ENCODE measurements at places on chromosomes 7 and 10.

GRCh38 chr7:151851782-151852181 is 25.1 kb downstream of the PRKAG2 start:
- peak; percentile 76 for DNase-seq

GRCh38 chr7:41738806-41739205 is 35.9 kb upstream of the INHBA start:
- no peak for DNase-seq

DNA sequence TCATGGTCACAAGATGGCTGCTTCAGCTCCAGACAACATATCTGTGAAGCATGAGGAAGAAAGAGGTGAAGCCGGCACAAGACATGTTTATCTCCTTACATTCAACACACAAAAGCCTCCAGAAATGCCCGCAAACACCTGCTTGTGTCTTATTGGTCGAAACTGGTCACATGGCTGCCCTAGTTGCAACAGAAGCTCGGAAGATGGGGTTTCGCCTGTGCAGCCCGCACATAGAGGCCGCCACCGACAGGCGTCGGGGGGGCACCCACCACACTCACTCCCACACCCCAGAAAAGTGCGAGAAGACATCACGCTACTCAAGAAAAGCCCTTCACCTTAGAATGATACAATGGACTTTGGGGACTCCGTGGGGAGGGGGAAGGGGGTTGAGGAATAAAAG is 63.0 kb upstream of the MGMT start:
- no peak for DNase-seq

GRCh38 chr10:51266496-51266895 is 192.2 kb downstream of the PRKG1 start:
- no peak for DNase-seq

- DNase-seq = no peak
These were observed 5.3 kb upstream of the REPIN1 start for GRCh38 chr7:150363370-150363769.

DNA sequence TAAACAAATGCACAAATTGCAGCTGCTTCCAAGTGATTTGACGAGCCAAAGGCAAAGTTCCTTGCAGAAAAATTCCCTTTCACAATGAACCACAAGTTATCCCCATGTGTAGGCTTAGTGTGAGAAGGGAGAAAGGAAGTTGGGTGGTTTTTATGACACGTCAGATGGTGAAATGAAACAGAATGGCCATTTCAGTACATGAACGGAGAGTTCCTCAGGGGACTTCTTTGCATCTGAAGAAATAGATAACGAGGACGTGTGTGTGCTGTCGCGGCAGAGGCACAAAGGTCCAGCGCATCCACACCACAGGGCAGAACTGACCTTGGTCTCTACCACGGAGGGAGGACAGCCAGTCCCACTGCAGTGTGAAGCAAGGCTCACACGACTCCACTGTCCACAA is 135.9 kb downstream of the PAXIP1 start:
- DNase-seq = no peak

DNA sequence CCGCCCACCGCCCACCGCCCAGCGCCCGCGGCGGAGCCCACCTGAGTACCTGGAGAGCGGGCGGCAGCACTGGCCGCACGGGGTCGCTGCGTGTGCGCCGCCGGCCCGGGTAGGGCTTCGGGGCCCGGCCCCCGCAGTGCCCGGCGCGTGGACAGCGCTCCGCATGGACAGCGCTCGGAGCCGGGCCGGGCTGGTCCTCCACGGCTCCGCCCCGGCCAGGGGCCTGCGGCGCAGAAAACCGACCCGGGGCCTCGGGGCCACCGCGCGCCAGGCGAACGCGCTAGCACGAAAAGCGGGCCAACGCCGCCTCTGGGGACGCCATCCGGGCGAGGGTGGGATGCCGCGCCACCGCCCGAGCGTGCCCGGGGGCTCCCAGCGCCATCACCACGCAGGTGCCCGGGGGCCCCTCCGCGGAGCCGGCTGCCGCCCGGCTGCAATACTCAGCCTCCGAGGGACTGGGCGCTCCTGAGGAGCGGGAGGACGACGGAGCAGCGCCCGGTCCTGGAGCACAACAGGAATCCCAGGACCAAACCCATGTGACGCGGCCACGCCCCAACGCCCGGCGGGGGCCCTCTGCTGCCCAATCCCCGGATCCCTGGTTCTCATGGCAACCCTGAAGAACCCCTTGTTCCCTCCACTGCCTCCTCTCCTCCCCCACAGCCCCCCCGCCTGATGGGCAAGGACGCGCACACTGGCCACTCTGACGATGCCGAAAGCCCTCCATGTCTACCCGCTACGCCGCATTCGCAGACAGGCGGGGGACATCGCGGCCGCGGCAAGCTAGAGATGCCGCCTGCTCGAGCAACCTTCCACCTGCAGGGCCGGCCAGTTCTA is at the start of gene GRB10:
GRB10 (minus strand) TSS at position 522 of the 834 bp plus-strand sequence. CDS start 50,574 bp downstream, outside the sequence.
- no peak for DNase-seq

- DNase-seq = no peak
These were observed 296.3 kb upstream of the ZMIZ1 start for GRCh38 chr10:78772486-78772885.

GRCh38 chr10:103854686-103855391 is 537 bp downstream of the SH3PXD2A start:
- no peak for DNase-seq

Measured in stomach (tissue), 19 donors.